Uterus (tissue), 4 donors: ENCODE measurements at places on chromosomes 7 and 10.
A peak's percentile ranks its signal among the peaks of the same experiment; 100 is the strongest.

GRCh38 chr10:95542761-95543160 is 18.4 kb downstream of the SORBS1 start:
- H3K36me3 ChIP-seq: no peaks in the 10 kb centered on the region
- no peak overlapping the region for H3K4me3 ChIP-seq
- DNase-seq: no peak
- H3K27ac ChIP-seq: peak overlapping the region; percentile 94

GRCh38 chr7:97007583-97007861 is 2.2 kb downstream of the DLX6 start:
- DNase-seq: no peak
- no peaks in the 10 kb centered on the region for H3K36me3 ChIP-seq
- no peak overlapping the region for H3K27ac ChIP-seq
- no peak overlapping the region for H3K4me3 ChIP-seq
- H3K27me3 ChIP-seq: peaks cover 22% of the 10 kb centered on the region

DNA sequence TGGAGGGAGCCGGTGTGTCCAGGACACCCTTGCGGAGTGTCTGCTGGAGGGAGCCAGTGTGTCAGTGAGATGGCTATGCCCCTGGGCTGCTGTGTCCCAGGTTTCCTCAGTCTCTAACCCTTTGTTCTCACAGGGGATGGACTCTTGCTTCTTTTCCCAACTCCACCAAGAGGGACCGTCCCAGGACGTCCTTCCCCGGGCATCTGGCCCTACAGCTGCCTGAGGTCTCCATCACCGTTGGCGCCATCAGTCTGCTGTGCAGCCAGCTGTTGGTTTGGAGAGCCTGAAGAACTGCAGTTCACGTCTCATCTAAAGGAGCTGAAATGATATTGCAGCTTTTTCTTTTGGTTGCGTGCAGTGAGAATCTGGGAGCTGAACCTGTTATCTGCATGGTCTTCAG is 136.2 kb downstream of the VIPR2 start:
- H3K36me3 ChIP-seq: no peaks in the 10 kb centered on the region
- no peak overlapping the region for H3K27ac ChIP-seq
- no peak overlapping the region for H3K4me3 ChIP-seq
- no peaks in the 10 kb centered on the region for H3K27me3 ChIP-seq
- no peak for DNase-seq

- no peaks in the 10 kb centered on the region for H3K36me3 ChIP-seq
- H3K4me1 ChIP-seq: no peaks in the 10 kb centered on the region
- H3K27ac ChIP-seq: no peak overlapping the region
- H3K27me3 ChIP-seq: no peaks in the 10 kb centered on the region
These were observed 217.5 kb downstream of the ADAM12 start for GRCh38 chr10:126170776-126171175.

GRCh38 chr7:154503962-154504550 is 451.9 kb downstream of the DPP6 start:
- no peak overlapping the region for H3K27ac ChIP-seq
- H3K36me3 ChIP-seq: no peaks in the 10 kb centered on the region
- no peaks in the 10 kb centered on the region for H3K4me1 ChIP-seq
- no peak overlapping the region for H3K4me3 ChIP-seq

GRCh38 chr7:50339990-50340500 is 35.5 kb downstream of the IKZF1 start:
- no peaks in the 10 kb centered on the region for H3K4me1 ChIP-seq
- no peaks in the 10 kb centered on the region for H3K27me3 ChIP-seq
- no peak overlapping the region for H3K27ac ChIP-seq
- DNase-seq: no peak

- peak; percentile 15 for DNase-seq
- H3K27me3 ChIP-seq: no peaks in the 10 kb centered on the region
- H3K27ac ChIP-seq: no peak overlapping the region
- H3K36me3 ChIP-seq: no peaks in the 10 kb centered on the region
- no peak overlapping the region for H3K4me3 ChIP-seq
These were observed 52.0 kb downstream of the TSPAN15 start for GRCh38 chr10:69503001-69503895.

GRCh38 chr10:97891497-97892167 is 42.0 kb downstream of the GOLGA7B start:
- H3K4me3 ChIP-seq: no peak overlapping the region
- no peak for DNase-seq
- H3K36me3 ChIP-seq: no peaks in the 10 kb centered on the region
- no peak overlapping the region for H3K27ac ChIP-seq
- no peaks in the 10 kb centered on the region for H3K27me3 ChIP-seq

- H3K27ac ChIP-seq: no peak overlapping the region
- H3K4me3 ChIP-seq: no peak overlapping the region
- H3K27me3 ChIP-seq: no peaks in the 10 kb centered on the region
- DNase-seq: no peak
These were observed 70.0 kb downstream of the CXCL12 start for GRCh38 chr10:44314802-44315460.

DNA sequence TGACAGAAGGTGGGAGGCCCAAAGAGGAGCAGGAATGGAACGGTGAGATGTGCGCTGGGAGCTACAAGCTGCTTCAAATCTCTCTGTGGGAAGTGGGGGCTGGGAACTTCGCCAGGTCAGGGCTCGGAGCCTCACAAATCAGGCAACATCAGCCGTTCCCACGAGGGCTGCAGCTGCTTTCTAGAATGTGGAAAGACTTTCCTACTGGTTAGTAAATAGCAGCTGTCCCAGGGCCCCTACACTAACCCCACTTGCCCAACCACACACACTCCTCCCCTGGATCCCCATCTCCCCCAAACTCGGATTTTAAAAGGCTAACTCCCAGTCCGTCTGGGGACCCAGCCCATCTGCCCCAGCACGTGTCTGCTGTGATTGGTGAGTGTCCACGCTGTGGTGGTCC is 40.6 kb upstream of the PITRM1 start:
- H3K36me3 ChIP-seq: no peaks in the 10 kb centered on the region
- H3K4me1 ChIP-seq: peaks cover 4% of the 10 kb centered on the region
- H3K4me3 ChIP-seq: no peak overlapping the region

DNA sequence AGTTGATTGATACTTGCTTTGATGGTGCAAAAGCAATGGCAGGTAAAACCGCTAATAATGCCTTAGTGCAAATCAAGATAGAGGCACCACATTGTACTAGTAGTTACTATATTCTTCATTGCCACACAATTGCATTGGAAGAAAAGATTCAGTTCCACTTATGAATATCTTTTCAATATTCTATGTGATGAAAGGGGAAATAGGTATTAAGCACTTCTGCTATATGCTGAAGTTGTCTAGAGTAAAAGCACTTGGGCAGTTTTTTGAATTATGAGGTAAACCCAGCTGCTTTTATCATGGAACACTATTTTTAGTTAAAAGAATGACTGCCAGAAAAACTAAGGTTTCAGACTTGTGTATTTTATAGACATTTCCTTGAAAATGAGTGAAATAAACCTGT is 15.5 kb downstream of the ENTPD7 start:
- H3K27me3 ChIP-seq: no peaks in the 10 kb centered on the region
- DNase-seq: no peak
- no peak overlapping the region for H3K27ac ChIP-seq
- no peak overlapping the region for H3K4me3 ChIP-seq
- no peaks in the 10 kb centered on the region for H3K4me1 ChIP-seq
- H3K36me3 ChIP-seq: no peaks in the 10 kb centered on the region

DNA sequence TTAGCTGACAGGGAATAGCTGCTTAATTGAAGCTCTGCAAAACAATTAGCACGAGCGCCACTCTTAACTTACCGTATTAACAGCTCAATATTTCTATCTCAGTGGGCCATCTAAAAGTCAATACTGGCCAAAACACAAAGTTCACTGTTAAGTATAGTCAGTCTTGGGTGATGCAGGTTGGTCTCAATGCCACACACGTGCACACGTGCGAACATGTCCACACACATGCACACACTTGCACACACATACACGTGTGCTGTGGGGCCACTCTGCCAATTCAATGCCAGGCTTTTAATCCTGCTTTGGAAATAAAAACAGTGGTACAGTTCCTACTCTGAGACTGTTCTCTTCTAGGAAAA is 105.1 kb downstream of the GRB10 start:
- H3K27me3 ChIP-seq: no peaks in the 10 kb centered on the region
- H3K4me1 ChIP-seq: no peaks in the 10 kb centered on the region
- no peak overlapping the region for H3K27ac ChIP-seq
- DNase-seq: no peak

- H3K4me1 ChIP-seq: no peaks in the 10 kb centered on the region
- no peaks in the 10 kb centered on the region for H3K36me3 ChIP-seq
- H3K27ac ChIP-seq: no peak overlapping the region
- H3K4me3 ChIP-seq: no peak overlapping the region
- DNase-seq: no peak
These were observed 248.7 kb upstream of the GPR26 start for GRCh38 chr10:123417414-123417813.

GRCh38 chr7:143239813-143240212 is 18.0 kb downstream of the TAS2R40 start:
- no peaks in the 10 kb centered on the region for H3K36me3 ChIP-seq
- H3K4me1 ChIP-seq: no peaks in the 10 kb centered on the region
- H3K27ac ChIP-seq: no peak overlapping the region
- no peak overlapping the region for H3K4me3 ChIP-seq

DNA sequence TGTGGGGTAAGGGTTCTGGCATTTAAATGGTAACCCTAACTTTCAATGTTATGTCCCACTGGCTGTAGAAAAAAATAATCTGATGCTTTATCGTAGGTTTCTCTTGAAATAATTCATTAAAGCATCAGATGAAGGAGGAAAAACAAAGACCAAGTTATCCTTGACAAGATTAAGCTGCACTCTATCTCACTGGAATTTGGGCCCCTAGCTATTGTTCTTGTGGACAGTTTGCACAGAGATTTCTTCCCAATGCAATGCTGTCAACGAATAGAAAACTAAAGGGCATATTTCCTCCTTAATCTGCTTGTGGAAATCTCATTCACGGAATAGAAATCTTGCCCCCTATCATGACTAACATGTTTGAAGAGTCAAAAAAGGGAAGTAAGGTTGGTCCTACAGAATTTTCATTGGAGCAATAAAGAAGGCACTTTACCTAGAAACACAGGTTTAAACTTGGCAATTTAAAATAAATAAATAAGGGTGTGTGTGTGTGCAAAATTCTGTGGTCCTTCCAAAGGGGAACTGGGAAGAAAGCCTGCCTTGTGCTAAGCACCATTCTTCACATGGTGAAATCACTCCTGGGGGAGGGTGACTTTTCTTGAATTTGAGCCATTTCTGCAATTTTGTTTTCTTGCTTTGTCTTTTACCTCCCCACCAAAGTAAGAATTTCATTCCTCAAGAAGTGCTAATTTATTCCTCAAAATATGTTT is 242.8 kb downstream of the GLI3 start:
- H3K27me3 ChIP-seq: no peaks in the 10 kb centered on the region
- H3K4me1 ChIP-seq: peaks cover 6% of the 10 kb centered on the region
- DNase-seq: no peak
- H3K27ac ChIP-seq: peak overlapping the region; percentile 66

- no peaks in the 10 kb centered on the region for H3K4me1 ChIP-seq
- H3K27me3 ChIP-seq: no peaks in the 10 kb centered on the region
- no peak overlapping the region for H3K27ac ChIP-seq
- DNase-seq: no peak
- H3K4me3 ChIP-seq: no peak overlapping the region
These were observed 8.2 kb upstream of the NKX6-2 start for GRCh38 chr10:132793871-132794849.

DNA sequence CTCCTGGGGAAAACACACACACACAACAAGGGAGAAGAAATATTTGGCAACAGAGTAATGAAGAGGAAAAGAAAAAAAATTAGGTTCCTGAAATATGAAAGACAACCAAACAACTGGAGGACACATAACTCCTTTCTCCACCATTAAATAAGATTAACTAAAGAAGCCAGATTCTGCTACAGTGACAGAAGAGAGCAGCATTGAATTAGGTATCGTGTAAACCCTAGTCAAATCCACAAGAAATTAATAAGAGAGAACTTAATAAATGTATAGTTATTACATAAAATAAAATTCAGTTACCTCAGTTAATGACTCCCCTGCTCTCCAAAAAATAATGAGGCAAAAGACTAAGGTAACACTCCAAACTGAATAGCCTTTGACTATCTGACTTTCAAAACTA is 306.7 kb downstream of the CRPPA start:
- no peaks in the 10 kb centered on the region for H3K27me3 ChIP-seq
- no peaks in the 10 kb centered on the region for H3K36me3 ChIP-seq
- no peak for DNase-seq
- no peak overlapping the region for H3K27ac ChIP-seq
- H3K4me1 ChIP-seq: no peaks in the 10 kb centered on the region

DNA sequence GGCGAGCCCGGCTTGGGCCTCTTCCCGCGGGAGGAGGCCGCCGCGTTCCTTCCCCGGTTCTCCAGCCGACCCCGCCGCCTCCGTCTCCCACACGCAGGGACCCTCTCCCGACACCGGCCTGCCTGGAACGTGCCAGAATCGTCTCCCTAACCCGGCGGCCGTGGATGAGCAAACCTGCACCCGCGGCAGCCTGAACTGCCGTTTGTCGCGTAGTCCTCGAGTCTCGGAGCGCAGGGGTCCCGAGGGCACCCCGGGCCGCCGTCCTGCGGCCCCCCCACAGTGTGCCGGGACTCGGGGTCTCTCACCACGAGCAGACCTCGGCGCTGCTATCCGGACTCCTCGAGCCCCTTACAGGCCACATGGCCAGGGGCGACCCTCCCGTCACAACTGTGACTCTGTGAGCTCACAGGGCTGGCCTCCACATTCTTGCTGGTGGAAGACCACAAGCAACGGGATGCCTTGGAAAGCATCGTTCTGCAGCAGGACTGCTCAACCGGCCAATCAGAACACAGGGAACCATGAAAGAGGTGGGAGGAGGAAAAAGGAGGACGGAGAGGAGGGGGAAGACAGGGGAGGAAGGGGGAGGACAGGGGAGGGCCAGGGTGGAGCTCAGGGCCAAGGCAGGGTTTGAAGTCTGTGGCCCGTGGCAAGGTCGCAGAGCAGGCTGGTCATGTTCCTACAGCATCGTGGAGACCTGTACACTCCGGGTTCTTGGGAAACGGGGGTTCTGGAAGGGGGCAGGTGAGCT is 276.9 kb downstream of the DNAJB6 start:
- no peak for DNase-seq
- no peak overlapping the region for H3K27ac ChIP-seq
- peak overlapping the region; percentile 21 for H3K4me3 ChIP-seq
- H3K27me3 ChIP-seq: no peaks in the 10 kb centered on the region

DNA sequence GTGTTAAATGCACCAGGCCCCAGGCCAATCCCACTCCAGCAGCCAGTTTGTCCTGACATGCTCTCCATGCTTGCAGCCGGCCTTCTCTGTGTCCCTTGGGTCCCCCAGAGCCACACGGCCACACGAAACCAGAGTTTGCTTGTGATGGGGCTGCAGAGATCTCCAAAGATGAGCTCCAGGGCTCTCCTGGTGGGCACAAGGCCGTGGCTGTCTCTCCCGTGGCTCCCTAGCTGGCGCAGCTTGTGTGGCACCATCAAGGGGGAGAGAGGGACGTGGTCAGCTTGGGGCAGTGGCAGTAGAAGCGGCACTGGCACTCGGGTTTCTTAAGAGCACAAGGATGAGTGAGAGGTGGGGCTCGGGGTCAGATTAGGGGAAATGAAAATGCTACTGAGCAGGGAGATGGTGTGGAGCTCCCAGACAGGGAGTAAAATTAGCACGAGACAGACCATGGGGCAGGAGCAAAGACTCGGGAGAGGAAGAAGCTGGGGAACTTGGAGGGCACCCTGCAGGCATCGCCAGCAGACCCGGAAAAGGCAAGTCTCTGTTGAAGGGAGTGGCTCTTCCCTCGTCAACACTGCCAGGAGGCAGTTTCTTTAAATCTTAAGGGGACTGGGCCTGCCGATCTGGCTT is 572.5 kb upstream of the FOXK1 start:
- H3K27me3 ChIP-seq: no peaks in the 10 kb centered on the region
- H3K4me1 ChIP-seq: no peaks in the 10 kb centered on the region
- no peak overlapping the region for H3K27ac ChIP-seq
- no peak for DNase-seq

GRCh38 chr10:119896937-119897770 is 4.6 kb downstream of the SEC23IP start:
- peak; percentile 28 for DNase-seq
- H3K4me3 ChIP-seq: no peak overlapping the region
- peak overlapping the region; percentile 32 for H3K27ac ChIP-seq
- H3K27me3 ChIP-seq: no peaks in the 10 kb centered on the region
